ENCODE measurements at places on chromosomes 2 and 18.

GRCh38 chr2:237025090-237025865 lies 60.4 kb upstream of the COPS8 start:
- DNase-seq, result peak; percentile 67

GRCh38 chr2:217842017-217842416 lies 160.8 kb downstream of the TNS1 start:
- DNase-seq, result no peak

- DNase-seq, result no peak
Observed at GRCh38 chr2:23249348-23249747, 135.6 kb upstream of the KLHL29 start.

GRCh38 chr18:33751613-33752221 lies 173.7 kb downstream of the ASXL3 start:
- DNase-seq, result no peak

DNA sequence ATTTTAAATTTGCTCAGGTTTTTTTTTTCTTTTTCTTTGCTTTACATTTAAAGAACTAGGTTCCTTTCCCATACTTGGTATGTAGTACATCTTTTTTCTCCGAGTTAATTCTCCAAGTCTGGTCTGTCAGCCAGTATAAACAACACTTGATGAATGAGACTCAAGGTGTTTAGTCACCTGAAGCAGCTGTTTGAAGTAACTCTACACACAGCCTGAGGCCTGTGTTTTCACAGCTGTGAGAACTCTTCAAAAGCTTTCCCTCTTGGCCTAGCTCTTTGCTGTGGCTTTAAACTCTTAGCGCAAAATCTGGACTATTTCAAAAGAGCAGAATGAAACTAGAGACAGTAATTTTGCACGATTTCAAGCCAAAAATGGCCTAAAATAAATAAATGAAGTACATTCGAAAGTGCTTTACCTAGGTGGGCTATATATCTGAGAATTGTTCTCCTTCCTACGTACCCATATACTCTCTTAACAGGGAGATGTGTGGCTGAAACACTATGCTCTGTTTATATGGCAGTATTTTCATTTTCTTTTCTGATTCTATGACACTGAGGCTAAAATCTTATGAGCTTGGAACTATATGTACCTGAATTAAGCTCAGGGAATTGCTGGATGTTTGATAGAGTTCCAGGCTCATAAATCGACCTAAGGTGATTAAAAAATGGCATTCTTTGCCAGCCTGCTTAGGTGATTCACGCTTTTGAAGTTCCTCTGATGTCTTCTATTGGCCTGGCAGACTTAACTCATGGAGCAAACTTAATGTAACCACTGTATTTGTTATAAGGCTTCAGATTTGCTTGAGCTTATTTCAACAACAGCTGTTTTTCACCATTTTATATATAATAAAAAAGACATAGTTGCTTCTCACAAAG lies 1044.1 kb upstream of the ZEB2 start:
- DNase-seq, result no peak

GRCh38 chr2:35082072-35082471 lies 1273.5 kb upstream of the CRIM1 start:
- no peak for DNase-seq

- peak; percentile 37 for DNase-seq
Observed at GRCh38 chr18:58362027-58362575, 266.8 kb downstream of the ALPK2 start.

DNA sequence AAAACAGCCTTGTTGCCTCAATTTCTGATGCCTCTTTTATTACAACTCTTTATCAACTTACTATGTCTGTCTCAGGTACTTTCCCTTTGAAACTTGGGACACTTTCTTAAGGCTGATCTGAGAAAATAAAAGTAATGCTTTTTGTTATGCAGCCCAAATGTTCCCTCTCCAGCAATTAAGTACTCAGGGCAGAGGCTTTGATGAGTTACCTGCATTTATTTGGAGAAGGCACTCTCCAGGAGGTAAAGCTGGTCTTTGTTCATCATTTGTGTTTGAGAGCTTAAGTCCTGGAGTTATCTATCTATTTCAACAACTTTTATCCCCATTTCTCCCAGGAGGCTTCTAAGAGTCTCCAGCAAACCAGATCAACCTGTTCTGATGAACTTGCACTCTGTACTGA lies 259.2 kb downstream of the ASXL3 start:
- no peak for DNase-seq

DNA sequence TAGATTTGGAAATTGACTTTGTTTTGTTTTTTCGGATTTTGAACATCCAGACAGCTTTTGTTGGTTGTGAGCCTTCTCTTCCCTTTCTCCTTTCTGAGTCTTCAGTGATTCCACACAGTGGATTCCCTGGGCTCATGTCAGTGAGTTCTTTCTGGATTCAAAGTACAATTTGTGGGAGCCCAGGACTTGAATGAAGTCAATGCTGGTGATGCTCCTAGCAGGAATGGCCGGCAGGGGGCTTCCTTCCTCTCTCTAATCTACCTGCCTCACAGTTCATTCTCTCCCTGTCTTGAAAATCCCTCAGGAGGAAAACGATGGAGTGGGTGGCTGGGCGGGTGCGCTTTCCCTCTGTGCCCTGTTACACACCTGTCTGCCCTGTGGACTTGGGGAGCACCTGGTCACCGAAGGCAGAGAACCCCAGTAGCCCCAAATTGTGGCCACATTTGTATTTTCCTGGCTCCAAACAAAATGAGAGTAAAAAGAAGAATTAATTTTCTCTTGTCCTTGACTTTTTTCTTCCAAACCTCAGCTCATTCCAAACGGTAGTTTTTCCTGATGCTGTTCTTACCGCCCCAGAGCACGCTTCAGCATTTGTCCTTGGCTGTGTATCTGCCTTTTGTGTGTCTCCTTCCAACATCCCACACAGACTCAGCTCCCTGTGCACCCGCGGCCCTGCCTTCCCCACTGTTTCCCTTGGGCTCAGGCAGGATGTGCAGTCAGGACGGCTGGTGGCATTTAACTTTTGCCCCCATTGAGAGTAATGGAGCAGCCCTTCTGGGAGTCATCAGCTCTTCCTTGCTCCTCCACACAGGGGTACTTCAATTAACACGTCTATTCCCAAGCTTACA lies 86.6 kb downstream of the MARCO start:
- no peak for DNase-seq

- no peak for DNase-seq
Observed at GRCh38 chr18:35697869-35698268, 116.3 kb downstream of the GALNT1 start.

GRCh38 chr2:206520450-206520849 lies 77.1 kb downstream of the ADAM23 start:
- DNase-seq, result no peak

DNA sequence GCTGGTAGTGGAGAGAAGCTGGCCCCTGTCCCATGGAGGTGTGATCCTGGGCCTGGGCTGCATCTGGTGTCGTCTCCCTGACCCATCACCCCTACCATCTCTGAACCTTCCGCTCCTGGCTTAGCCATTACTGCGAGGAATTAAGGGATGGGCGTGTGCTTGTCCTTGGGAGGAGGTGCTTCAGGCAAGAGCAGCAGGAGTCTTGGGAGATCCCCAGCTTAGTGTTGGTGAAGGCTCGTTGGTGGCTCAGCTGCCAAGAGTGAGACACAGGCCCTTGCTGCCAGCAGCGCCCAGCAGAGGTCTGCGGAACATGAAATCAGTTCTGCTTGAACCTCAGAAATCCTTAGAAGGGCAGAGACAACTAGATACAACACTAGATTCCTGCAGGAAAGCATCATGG lies 59.9 kb upstream of the TGFA start:
- DNase-seq, result no peak
